ENCODE measurements at places on chromosomes 7 and 10.

GRCh38 chr7:155420116-155420515, 37.8 kb upstream of the EN2 start:
- no peak for DNase-seq

GRCh38 chr7:144019457-144019856, 19.3 kb downstream of the OR6B1 start:
- no peak for DNase-seq

- no peak for DNase-seq
These were observed 45.8 kb upstream of the PRSS58 start for GRCh38 chr7:142303650-142304049.

GRCh38 chr7:78636727-78637126, 816.7 kb downstream of the MAGI2 start:
- DNase-seq = no peak

GRCh38 chr7:85292908-85293576, 106.2 kb upstream of the SEMA3D start:
- no peak for DNase-seq

- DNase-seq = peak; percentile 17
These were observed 20.6 kb downstream of the HYAL4 start for GRCh38 chr7:123865517-123866117.

DNA sequence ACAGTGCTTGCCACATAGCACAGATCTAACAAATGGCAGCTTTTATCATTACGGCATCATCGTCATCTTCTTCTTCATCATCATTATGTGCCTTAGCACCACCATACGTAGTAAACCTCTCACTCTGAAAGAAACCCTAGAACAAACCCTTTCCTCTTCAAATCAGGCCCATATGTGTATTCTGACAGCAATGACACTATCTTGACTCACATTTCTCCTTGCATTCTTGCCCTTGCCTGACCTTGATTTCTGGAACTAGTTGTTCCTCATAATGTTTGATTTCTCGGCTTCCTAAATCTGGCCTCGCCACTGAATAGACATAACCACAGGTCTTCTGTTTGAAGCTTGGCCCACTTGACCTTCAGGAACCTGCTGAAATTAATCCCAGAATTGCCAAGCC, 115.3 kb downstream of the DGKI start:
- DNase-seq = no peak

GRCh38 chr10:131174211-131174565, 137.3 kb downstream of the TCERG1L start:
- DNase-seq = no peak
